Stimulated activated CD4-positive, alpha-beta T cell treated with anti-CD3 and anti-CD28 coated beads, Interleukin-15, amount 100 ng/mL, for 1 hour (primary cell): ENCODE measurements at places on chromosomes 4 and X.

DNA sequence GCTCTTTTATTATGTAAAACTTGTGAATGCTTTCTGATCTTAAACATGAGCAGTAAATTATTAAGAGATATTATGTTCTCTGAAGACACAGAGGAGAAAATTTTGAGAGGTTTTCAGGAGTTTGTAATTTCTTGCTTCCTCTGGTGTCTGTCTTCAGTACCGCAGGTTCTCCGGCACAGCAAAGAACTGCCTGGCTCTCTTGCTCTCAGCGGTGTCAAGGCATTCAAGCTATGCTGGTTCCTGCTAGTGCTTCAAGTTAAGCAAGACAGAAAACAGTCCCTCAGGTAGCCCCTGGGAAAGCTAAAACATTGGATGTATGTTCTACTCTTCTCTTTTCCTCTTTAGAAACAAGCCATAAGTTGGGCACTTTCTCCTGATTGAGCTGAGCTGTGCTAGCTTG lies 120.2 kb upstream of the CENPE start:
- DNase-seq, result no peak

GRCh38 chr4:123232439-123232838 lies 164.2 kb upstream of the SPRY1 start:
- no peak for DNase-seq

- DNase-seq, result no peak
Observed at GRCh38 chr4:112201915-112202505, 29.6 kb upstream of the AP1AR start.

DNA sequence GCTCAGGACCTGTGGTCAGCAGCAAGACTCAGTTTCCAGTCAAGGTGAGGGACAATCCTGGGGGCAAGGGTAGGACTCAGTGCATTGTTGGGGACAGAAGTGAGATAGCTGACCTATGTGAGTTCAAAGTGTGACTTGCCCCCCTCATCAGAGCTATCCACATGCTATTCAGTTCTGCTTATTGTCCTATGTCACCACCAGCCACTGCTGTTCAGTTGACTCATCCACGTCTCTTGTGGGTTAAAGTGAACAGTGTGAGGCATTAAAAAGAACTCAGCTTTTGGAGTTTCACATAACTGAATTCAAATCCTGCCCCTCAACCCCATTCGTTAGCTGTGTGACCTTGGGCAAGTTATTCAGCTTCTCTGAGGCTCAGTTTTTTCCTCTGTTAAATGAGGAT lies 4.4 kb upstream of the APLN start:
- no peak for DNase-seq

DNA sequence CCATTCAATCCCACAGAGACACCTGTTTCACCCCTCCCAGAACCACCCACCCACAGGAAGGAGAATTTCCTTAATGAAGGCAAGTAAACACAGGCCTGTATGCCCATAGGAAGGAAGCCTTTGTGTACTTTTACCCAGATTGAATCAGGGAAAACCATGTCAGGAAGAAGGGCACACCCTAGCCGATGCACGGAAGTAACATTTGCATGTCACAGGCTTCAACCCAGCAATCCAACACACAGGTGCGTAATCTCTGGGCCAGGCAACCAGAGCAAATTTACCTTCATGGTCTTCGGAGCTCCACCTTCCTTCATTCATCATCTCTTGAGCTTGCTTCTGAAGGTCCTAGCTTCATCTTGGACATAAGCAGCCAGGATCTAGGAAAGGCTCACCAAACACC lies 206.3 kb downstream of the SHROOM3 start:
- no peak for DNase-seq

GRCh38 chr4:184099000-184099399 lies 118.7 kb downstream of the ENPP6 start:
- no peak for DNase-seq

DNA sequence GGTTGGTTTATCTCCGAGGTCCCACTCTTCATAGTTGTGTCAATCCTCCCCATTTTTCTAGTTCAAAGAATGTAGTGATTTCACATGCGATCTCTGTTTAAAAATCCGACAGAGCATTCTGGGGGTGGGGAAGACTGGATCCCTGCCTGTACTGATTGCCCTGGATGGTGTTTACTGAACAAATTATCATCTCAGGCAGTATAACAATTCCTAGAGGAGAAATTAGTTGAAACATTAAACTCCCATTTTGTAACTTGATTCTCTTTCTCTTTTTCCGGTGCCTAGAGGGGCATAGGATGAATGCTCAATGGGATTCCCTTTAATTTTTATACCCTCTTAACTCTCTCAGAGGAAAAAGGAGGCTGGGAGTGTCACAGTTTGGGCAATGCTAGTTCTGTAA lies 10.0 kb upstream of the CWH43 start:
- DNase-seq, result no peak

- no peak for DNase-seq
Observed at GRCh38 chrX:141969706-141970105, 66.0 kb downstream of the MAGEC1 start.

DNA sequence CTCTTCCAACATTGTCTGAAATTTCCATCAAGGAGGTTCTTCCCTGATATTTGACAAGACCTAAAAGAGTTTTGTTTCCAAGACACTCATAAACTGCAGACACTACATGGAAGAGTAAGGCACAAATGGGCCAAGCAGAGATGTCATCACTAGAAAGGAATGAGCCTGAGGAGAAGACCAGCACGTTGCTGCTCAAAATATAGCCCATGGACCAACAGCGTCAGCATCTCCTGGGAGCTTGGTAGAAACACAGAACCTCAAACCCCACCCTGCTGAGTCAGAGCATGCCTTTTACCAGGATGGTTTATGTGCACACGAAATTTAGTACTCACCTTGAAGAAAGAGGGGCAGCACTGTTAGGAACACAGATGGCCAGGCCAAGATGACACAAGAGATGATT lies 128.7 kb upstream of the MID1 start:
- DNase-seq, result no peak

DNA sequence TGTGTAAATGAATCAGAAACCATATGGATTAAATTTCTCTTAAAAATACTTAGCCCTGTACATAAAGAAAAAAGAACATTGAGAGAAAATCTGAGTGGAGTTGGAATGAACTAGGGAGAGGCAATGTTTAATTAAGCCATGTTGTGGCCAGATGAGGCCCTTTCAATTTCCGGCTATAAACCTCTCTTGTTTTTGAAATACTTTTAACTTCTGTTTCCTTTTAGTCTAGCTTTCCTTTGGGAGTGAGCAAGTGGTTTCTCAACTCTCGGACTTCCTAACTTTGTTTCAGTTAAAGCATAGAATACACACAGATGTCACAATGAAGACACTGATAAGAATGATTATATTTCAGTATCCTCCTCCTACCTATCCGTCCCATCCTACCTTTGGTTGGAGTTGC lies 197.2 kb downstream of the ARHGAP24 start:
- no peak for DNase-seq

GRCh38 chr4:17094876-17095210 lies 196.4 kb upstream of the LDB2 start:
- DNase-seq, result no peak

DNA sequence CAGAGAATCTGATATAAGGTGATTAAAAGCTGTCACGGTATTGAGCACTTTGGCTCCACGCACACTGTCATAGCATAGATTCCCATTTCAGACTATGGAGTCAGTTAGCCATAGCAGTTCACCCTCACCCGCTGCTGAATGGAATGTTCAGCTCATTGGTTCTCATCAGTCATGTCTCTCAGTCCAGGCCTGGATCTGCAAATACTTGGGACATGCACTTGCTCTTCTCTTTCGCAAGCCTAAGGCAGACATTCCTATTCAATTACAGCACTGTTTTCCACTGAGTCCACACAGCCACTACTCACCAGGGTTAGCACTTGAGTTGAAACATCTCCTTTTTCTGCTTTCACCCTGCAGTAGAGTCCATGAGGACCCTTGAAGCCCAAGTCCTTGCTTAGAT lies 30.6 kb upstream of the SCML1 start:
- no peak for DNase-seq

DNA sequence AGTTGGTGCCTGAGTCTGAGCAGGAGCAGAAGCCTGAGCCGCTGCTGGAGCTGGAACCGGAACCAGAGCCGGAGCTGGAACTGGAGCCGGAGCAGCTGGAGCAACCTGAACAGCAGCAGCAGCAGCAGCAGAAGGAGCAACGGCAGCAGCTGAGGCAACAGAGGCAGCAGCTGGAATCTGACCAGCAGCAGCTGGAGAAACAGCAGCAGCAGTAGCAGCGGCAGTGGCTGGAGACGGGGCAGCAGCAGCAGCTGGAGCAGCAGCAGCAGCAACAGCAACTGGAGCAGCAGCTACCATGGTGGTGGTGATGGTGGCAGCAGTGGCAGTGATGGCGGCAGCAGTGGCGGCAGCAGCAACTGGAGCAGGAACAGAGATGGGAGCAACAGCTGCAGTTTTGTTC lies 61.5 kb downstream of the AMOT start:
- no peak for DNase-seq

GRCh38 chrX:119583431-119584059 lies 9.2 kb downstream of the UBE2A start:
- no peak for DNase-seq

DNA sequence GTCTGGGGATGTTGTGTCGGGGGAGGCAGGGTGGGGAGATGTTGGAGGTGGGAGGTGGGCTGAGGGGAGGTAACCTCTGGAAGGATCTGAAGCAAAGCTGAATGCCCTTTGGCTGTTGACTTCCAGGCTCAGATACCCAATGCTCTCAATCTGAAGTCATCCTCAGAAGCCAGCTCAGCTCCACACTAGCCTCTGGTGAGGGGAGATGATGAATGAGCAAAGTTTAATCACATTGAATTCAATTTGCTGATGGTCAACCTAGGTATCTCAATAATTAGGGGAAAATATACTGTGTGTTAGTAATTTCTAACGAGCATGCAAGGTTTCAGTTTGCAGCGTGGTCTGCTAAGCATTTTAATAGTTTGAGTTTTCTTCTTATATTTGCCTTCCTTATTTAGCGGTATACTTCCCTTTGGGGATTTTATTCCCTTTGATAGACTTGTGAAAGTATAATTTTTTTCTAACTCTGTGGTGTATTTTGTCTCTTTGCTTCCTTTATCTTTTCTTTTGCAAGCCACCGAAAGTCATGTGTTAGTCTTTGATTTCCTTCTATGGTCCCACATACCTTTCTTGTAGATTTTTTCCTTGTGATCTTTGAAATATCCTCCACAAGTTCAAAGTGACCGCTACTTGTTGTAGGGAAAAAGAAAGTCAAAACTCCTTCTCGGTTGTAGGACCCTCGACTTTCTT lies 146.3 kb upstream of the LEF1 start:
- DNase-seq, result no peak

DNA sequence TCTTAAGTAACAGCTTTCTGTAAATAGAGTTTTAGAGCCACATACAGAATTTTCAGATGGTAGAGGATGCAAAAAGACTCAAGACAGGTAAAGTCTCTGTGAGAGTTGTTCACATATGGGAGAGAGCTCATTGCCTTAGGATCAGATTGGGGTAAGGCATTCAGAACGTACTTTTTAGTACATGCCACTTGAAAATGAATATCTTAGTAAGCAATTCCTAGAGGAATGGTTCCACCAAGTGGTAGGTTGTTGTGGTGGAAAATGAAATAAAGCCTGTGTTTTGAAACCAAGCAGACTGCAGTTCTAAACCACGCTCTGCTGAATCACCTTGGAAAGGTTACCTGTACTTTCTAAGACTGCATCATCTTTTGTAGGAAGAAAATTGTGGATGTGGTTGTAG lies 547.0 kb upstream of the LCORL start:
- no peak for DNase-seq

DNA sequence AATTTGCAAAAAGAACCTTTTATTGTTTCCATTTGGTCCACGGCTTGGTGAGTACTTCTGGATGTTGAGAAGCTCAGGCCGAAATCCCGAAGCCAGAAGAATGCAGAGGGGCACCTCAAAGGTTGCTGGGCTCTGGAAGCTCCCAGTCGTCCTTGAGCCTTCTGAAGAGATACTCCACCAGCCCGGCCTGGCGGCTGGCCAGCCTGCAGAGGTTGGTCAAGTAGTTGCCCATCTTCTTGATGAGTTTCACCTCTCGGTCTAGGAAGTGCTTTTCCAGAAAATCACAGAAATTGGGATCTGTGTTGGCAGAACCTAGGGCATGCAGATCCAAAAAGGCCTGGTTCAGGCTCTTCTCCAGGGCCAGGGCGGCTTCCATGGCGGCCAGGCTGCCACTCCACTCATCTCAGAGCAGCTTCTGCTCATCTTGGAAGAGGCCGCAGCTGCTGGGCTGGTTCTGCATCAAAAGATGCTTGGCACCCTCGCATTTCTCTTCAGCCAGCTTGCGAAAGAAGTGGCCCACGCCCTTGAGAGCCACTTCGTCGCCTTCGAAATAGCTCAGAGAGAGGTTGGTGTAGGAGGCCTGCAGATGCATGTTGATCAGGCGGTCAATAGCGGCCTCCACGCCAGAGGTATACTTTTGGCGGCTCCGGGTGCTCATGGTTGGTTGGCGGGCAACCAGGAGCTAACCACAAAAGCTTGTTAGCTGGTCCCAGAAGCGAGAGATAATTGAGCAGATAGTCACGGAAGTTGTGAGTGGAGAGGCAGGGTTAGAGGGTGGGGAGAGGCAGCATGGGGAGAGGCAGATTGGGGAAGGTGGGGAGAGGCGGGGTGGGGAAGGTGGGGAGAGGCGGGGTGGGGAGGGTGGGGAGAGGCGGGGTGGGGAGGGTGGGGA lies 76.5 kb upstream of the TSPAN7 start:
- DNase-seq, result no peak

- DNase-seq, result no peak
Observed at GRCh38 chr4:32864713-32865351, 2144.7 kb downstream of the PCDH7 start.

DNA sequence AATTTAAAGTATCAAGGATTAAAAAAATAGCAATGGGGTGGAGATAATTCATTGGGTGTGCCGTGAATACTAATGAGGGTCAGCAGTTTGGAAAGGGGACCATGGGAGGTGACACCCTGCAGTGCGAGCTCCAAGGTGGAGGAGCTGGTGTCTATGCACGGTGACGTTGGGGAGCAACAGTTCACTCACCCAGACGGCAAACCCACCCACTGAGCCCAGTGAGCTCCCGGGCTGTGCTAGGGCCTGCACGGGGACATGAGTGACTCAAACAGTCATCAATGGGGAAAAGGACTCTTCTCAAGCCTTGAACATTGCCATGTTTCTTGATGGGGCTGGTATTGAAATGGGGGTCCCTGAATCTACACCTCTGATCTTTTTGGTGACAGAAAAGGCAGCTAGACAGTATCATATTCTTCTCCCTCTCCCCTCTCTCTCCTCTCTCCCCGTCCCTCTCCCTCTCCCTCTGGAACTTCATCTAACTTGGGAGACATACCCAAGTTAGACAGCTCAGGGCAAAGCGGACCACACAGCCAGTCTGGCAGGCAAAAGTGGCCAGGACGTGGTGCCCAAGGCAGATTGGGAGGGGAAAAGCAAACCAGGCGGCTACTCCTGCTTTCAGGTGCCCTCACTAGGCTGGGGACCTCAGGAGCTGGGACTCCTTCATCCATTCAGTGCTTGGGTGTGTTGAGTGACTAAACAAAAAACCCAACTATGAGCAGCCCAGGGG lies 26.3 kb upstream of the PPP2R2C start:
- DNase-seq, result no peak

DNA sequence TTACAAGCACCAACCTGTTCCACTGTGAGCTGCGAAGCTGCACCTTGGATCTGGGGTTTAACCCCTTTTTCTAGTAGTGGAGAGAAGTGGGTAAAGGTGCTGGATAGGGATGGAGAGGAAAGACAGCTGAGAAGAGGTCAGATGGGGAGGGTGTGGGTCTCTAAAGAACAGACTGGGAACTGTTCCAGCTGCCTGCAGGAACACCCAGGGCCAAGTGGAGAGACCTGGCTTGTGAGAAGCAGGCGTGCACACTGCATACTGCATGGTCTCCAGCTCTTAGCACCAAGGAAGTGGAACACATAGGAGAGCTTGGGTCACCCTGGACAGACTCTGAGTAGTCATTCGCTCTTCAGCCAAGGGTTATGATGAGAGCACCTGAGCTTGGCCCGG lies 16.1 kb downstream of the BCOR start:
- DNase-seq, result no peak

GRCh38 chr4:113349430-113349829 lies 300.0 kb downstream of the ANK2 start:
- no peak for DNase-seq
